ENCODE measurements at places on chromosomes 12 and 14.

DNA sequence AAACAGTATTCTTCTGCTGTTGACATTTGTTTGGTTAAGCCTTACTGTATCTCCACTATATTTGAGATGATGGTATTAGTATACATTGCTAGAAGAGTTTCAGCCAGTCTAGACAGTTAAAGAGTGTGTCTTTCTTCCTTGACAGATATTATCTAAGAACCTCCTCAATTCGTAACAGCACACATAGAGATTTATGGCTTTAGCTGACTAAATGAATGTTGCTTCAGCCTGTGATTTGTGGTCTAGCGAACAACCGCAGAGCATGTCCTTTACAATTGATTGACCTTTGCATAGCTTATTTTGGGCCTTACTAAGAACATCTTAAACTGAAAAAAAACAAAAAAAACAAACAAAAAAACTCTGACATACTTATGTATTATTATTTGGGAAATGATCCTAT lies 122.2 kb downstream of the DAAM1 start:
- DNase-seq, result no peak

DNA sequence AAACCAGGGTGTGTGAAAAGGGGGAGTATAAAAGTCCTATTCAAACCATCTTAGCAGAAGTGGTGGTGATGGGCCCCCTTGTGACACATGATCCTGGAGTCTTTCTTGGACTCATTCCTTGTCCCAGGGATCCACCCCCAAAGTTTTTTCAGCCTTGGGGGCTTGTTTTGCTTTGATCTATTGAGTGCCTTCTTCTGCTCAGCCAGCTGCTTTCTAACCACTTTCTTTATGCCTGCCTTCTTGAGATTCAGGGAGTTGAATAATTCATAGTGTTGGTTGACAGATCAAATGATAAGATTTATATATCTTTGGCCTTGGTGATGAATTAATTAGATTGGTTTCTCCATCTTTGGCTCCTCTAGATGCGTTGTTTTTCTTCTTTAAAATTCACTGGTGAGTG lies 926.7 kb downstream of the DIO2 start:
- no peak for DNase-seq

DNA sequence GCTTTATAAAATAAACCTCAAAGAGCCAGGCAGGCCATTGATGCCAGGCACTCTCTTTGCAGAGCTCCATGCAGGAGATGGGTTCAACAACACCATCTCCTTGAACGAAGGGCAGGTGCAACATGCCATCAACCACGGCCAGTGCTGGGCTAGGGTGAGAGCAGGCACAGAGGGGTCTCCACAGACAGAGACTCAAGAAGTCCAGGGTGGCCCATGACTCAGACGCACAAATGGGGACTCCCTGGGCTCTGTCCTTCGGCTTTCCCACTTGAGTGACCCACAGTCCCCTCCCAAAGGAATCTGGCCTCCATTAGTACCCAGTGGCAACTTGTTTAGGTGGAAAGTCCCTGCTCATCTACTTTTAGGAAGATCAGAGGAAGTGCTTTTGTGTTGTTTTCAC lies 124.4 kb upstream of the PZP start:
- DNase-seq, result no peak

DNA sequence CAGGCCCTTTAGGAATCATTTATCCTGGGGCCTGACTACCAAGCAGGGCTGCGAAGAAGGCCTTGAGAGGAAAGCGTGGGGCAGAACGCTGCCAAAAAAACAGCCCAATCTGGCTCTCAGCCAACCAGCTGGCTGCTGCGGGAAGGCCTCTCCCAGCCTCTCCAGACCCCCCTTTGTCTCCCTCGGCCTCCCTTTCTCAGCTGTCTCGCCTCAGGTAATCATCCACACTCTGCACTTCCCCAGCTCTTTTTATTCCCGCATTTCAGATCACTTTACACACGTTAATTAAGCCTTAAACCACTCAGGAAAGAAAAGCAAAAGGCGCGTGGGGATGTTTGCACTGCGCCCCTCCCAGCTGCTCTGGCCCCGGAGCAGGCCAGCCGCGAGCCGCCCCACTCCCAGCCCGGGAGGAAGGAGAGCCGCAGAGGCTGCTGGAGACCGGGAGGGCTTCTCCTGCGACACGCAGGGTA lies 208.2 kb upstream of the FOXN3 start:
- no peak for DNase-seq

DNA sequence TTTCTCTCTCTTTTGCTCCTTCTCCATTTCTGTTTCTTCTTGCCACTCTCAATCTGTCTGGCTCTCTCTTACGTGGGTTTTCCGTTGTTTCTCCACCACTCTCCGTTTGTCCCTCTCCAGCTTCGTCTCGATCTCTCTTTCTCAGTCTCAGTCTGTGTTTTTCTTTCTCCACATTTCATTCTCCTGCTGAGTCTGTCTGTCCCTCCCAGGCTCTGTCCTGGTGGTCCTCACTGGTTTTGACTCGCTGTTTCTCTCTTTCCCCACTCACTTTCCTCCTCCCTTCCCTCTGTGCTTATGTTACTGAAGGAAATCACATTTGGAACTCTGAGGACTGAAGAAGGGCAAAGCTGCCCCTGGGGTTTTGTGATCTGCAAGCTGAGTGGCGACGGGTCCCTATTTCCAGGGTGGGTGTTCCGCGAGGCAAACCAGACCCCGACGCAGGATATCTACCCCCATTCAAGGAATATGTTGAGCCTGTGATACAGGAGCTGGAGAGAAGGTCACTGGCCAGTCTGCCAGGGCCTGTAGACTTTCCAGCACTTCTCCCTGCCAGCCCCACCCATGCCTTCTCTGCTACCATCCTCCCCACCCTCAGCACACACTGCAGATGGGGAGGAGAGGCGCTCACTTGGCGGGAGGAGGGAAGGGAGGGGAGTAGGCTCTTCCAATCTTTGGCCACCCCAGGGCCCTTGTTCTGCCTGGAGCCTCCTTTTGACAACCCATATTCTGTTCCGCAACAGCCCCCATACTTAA lies 102.7 kb upstream of the MAP1LC3B2 start:
- no peak for DNase-seq

DNA sequence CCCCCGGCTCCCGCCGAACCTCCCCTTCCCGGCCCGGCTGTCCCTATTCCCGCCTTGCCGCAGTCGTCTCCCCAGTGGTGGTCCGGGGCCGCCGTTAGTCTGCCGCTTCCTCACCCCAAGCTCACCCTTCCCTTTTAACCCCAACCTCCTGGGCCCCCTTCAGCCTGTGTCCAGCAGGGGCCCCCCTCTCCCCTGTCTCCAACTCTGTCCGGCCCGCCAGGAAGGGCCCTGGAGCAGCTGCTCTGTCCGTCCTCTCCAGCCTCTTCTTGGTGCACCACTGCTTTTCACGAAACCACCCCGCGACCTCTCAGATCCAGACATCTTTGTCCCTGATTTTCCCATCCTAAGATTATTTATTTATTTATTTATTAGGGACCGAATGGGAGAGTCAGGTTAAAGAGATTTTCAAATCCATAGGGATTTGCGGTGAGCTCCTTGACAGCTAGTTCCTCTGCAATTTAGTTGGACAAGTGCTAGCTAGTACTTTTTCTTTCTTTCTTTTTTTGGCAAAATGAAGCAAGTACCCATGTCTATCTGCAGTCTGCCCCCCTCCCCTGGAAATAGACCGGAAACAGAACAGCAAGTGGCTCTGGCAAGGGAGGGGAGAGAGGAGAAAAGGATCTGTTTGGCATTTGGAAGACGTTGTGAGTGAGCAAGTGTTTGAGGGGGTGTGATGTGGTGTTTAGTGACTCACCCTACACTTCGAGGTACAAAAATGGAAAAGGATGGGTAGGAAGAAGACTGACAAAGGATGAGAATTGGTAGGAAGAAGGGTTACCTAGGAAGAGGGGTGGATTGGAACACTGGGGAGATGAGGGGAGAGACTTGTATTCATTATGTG lies 632 bp downstream of the UBR7 start:
- peak; percentile 56 for DNase-seq

GRCh38 chr12:6644257-6644596 lies 3.0 kb downstream of the ACRBP start:
- DNase-seq, result no peak

DNA sequence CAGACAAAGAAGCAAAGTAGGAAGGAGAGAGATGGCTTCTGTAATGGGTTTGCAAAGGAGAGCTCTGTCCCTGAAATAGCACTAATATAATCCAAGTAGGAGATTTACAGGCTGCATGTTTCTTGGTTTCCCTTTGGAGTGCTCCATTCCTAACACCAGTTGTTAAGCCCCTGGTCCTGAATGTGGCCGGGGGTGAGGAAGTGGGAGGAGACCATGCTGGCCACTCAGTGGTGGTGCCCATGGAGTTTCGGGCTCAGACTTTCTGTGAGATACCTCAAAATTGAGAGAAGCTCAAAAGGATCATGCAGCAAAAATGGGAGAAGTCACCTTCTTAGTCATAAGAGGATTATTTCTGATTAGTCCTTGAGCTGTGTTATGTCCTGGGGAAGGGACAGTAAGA lies 88.5 kb downstream of the DAD1 start:
- DNase-seq, result no peak

DNA sequence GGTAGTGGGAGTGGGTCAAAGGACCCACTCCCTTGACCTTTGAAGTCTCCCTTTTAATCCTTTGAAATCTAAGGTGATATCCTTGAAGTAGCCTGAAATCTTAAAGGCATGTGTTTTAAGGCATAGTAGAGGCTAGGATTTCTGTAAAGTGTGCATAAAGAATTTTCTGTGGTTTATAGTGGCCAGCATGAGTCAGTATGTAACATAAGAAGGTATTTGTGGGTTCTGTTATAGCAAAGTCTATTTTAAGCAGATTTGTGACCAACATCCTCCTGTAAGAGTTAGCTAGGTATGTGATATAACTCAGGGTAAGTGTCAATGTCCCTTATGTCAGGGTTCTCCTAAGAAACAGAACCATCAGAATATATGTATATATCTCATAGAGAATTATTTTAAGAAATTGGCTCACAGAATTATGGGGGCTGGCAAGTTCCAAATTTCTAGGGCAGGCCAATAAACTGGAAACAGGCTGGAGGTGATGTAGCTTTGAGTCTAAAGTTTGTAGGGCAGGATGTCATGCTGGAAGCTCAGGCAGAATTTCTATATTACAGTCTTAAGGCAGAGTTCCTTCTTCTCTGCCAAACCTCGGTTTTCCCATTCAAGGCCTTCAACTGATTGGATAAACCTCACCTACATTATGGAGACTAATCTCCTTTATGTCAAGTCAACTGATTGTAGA lies 18.7 kb upstream of the EPYC start:
- no peak for DNase-seq

DNA sequence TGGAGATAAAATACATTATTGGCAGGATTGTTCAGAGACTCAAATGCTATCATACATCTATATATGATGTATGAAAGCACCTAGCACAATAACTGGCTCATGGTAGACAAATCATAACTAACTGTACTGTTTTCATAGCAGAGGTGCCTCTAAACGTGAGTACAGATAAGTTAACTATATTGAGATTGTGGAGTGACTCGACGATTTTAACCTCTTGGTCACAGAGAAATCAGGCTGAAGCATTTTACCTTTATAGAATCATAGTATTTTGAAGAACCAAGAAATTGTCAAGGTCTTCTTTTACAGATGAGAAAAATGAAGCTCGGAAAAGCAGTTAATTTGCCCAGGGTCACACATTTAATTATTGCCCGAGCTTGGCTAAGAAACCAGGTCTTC lies 666 bp upstream of the DERA start:
- no peak for DNase-seq

DNA sequence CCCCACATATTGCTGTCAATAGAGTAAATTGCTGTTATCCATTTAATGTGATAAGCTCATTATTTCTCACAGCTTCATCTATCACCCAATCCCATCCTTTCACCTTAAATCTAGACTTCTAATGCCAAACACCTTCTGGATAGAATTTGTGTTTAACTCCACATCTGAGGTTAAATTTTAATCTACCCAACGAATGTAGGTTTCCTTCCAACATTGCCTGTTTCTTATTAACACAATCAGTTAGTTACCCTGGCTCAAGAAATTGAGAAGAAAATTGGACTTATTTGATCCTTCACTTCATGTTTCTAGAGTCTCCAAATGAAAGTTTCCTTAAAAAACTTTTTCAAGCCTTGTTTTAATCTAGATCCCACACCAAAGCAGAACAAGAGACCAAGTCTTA lies 67.3 kb downstream of the PTPRO start:
- DNase-seq, result no peak

DNA sequence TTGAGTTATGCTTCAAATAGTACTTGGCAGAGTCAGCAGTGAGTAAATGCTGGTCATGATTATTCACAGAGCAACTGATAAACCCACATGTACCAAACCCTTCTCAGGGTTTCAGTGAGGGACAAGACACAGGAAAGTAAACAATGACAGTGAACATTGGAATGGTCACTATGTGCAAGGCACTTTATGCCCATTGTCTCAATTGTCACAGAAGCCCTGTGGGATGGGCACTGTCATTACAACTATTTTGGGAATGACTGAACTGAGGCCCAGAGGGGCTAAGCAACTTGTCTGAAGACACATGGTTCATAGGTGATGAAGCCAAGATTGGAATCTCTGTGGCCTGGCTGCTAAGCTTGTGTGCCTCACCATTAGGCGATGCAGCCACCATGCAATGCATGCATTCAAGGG lies 238.5 kb downstream of the RBM19 start:
- no peak for DNase-seq

DNA sequence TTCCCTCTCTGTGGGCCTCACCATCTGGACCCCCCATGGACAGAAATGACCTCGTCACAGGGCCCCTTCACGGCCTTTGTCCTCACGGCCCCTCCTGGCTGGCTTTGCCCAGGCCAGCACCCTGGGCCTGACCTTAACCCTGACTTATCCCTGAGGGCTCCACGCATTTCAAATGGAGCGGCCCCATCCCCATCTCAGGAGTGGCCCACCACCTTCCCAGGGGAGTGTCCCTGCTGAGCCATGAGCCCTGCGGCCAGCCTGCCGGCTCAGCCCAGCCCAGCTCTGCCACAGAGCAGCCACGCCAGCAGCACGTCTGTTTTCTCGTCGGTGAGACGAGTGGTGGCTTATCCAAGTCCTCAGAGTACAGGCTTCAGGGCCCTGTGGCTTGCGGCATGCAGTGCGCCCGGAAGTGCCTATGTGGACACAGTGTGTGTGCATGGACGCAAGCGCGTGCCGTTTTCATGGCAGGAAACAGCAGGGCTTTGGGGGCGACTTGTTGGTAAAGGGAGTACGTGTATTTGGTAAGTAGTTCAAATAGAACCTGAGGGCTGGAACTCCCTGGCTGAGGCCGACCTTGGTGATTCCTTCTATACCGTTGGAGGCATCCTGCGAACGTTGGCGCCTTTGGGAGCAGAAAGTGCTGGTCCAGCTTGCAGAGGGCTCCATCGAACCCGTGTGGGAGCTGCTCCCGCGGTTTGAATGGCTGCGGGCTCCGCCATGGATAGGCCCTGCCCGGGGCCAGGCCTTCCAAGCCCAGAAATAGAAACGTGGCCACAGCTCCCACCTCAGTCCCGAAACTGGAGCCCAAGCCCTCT lies 52.1 kb downstream of the LRCOL1 start:
- DNase-seq, result no peak

DNA sequence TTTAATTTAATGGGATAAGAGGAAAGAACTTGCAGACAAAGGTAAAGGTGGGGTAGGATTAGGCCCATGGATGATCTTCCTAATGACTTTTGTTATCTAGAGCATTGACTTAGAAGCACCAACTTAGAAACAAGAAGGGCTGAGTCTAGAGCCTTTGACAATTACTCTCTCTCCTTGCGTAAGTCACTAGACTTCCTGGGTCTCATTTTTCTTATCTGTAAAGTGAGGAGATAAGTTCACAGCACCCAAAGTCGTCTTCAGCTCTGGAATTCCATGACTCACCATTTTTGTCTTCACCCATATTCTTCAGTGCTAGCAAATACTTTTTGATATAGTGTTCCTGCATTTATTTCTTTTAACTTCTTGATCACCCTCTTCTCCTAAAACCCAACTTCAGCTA lies 75.7 kb downstream of the SSPN start:
- DNase-seq, result no peak
